ENCODE measurements at places on chromosomes 2 and 18.

DNA sequence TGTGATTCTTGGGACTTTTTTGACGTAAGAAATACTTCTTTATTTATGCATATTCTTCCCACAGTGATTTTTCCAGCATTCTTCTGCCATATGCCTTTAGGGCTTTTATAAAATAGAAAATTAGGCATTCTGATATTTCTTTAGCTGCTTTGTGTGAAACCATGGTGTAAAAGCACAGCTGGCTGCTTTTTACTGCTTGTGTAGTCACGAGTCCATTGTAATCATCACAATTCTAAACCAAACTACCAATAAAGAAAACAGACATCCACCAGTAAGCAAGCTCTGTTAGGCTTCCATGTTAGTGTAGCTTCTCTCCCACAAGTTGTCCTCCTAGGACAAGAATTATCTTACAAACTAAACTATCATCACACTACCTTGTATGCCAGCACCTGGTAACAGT, 62.6 kb downstream of the EIF5B start:
- H3K27me3 ChIP-seq, result no peaks in the 10 kb centered on the region
- no peaks in the 10 kb centered on the region for H3K4me1 ChIP-seq
- H3K4me3 ChIP-seq, result no peak overlapping the region
- peaks cover 100% of the 10 kb centered on the region for H3K36me3 ChIP-seq
- H3K27ac ChIP-seq, result no peak overlapping the region

GRCh38 chr18:68083131-68083530, 566.6 kb upstream of the DSEL start:
- H3K27me3 ChIP-seq, result no peaks in the 10 kb centered on the region
- no peaks in the 10 kb centered on the region for H3K36me3 ChIP-seq
- H3K4me3 ChIP-seq, result no peak overlapping the region
- DNase-seq, result no peak

DNA sequence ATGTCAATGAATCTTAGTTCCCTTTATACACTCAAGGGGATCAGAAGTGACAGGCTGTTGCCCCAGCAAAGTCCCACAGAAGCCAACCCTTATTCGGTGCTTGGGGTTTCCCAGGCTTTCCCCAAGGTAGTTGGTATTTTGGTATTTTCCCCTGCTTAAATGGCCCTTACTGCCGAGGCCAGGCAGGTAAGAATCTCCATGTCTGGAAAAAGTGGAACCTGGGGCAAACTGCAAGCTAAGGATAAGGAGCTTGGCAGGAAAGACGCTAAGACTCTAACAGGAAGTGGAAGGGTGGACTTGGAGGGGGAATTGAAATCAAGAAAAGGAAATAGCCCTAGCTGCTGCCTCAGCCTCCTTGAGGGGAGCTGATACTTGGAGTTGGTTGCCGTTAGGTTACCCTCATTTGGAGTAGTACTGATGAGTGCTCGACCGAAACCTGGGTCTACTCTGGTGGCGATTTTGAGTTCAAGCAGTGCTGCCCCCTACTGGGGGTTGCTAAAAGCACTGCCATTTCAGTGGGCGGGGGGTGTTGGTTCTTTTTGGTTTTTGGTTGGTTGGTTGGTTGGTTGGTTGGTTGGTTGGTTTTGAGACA, 3.3 kb upstream of the GPBAR1 start:
- H3K27me3 ChIP-seq, result no peaks in the 10 kb centered on the region
- peak; percentile 51 for DNase-seq
- peaks cover 49% of the 10 kb centered on the region for H3K36me3 ChIP-seq
- no peak overlapping the region for H3K4me3 ChIP-seq

DNA sequence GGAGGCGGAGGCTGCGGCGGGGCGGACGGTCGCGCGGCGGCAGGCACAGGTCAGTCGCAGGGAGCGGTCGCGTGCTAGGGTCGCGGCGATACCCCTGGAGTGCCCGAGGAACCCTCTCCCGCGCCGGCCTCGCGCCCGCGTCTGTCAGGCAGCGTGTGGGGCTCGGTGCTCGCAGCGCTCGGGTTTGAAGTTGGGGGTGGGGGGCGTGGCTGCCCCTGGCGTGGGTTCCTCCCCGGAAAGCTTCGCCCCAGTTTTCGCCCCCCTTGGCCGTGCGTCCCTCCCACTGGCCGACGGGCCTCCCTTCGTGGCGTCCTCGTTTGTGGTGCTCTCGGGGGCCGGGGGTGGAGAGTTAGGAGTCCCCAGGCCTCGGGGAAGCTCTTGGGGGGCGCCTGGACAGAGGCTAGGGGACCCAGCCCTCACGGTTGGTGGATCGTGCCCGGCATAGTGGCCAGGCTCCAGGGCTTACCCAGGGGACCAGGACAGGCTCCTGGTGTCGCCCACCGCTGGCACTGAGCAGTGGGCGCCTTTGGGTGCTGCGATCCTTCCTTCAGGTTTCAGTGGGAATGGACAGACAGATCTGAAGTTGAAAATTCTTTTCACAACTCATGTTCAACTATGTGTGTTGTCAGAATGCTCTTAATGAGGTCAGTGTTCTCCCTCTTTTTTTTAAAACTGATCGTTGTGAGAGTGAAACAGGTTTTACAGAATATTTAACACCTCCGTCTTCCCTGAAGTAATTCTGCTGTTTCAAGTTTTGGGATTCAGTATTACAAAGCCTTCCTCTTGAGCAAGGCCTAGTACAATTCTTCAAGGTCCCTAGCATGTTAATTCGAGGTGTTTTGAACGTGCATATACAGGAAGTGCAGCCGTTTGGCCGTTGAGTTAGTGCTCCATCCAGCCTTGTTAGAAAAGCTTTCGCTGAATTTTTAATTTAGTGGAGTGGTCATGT, 604 bp downstream of the RALBP1 start:
- no peaks in the 10 kb centered on the region for H3K27me3 ChIP-seq
- H3K36me3 ChIP-seq, result peaks cover 5% of the 10 kb centered on the region
- H3K4me3 ChIP-seq, result peak overlapping the region; percentile 92

- no peak overlapping the region for H3K4me3 ChIP-seq
- H3K36me3 ChIP-seq, result no peaks in the 10 kb centered on the region
- H3K27me3 ChIP-seq, result no peaks in the 10 kb centered on the region
Observed at GRCh38 chr2:136049011-136049742, 63.8 kb upstream of the DARS1 start.

- no peak for DNase-seq
- no peak overlapping the region for H3K27ac ChIP-seq
- H3K4me3 ChIP-seq, result no peak overlapping the region
- no peaks in the 10 kb centered on the region for H3K36me3 ChIP-seq
- H3K4me1 ChIP-seq, result no peaks in the 10 kb centered on the region
Observed at GRCh38 chr2:102473631-102474030, 605 bp downstream of the SLC9A4 start.

DNA sequence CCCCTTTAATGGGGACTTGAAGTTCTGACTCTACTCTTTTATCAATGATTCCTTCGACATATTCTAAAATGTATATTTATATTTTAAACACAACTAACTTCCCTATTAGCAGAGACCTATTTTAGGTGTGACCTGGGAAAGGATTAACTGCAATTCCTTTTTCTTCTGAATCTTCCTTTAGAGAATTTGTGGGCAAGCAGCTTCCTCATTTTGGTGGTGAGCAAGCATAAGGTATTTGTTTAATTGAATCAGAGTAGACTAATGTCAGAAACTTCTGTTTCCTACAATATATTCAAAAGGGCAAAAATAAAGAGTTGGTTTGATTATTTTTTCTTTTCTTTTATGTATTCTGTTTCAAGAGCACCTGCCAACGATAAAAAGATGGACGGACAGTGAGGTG, 237.0 kb downstream of the IKZF2 start:
- H3K4me3 ChIP-seq, result no peak overlapping the region
- DNase-seq, result no peak
- no peaks in the 10 kb centered on the region for H3K27me3 ChIP-seq
- no peak overlapping the region for H3K27ac ChIP-seq

GRCh38 chr2:148048475-148049221, 27.8 kb downstream of the MBD5 start:
- H3K4me3 ChIP-seq, result no peak overlapping the region
- H3K4me1 ChIP-seq, result peaks cover 4% of the 10 kb centered on the region
- DNase-seq, result no peak
- no peaks in the 10 kb centered on the region for H3K27me3 ChIP-seq
- no peaks in the 10 kb centered on the region for H3K36me3 ChIP-seq

- no peaks in the 10 kb centered on the region for H3K27me3 ChIP-seq
- H3K36me3 ChIP-seq, result peaks cover 46% of the 10 kb centered on the region
- no peak for DNase-seq
- H3K4me3 ChIP-seq, result no peak overlapping the region
- H3K4me1 ChIP-seq, result peaks cover 7% of the 10 kb centered on the region
Observed at GRCh38 chr2:202530038-202530437, 104.7 kb upstream of the FAM117B start.

- no peak overlapping the region for H3K4me3 ChIP-seq
- no peaks in the 10 kb centered on the region for H3K36me3 ChIP-seq
- no peaks in the 10 kb centered on the region for H3K27me3 ChIP-seq
- H3K4me1 ChIP-seq, result no peaks in the 10 kb centered on the region
Observed at GRCh38 chr2:62641410-62641843, 64.1 kb upstream of the EHBP1 start.

DNA sequence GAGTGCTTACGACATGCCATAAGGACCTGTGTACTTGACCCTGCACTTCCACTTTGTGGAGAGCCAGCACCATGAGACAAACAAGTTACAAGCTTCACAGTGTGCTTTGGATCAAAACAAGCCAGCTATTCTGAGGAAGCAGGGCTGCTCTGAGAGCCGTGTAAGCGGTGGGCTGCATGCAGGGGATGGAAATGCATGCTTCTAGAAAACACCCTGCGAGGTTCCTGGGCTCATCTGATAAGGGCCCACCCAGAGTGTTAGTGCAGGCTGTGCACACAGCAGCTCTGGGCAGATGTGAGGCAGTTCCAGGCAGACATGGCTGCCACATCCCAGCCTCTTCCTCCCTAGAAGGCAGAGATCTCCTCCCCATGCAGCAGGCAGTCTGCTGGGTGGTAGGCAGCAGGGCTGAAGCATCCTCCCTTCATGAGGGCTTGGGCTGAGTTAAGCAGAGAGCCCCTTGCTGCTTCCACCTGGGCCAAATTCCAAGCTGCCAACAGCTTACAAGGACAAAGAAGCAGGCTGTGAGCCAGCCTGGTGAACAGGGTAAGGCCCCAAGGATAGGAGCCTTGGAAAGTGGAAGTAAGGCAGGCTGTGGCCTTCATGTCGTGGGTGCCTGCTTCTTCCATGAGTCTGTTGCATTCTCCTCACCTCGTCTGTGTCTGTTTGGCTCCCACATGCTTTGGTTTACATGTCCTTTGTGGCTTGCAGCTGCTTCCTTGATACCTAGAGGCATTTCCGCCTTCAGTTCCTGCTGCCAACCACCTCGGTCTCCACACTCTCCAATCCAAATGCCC, 7.7 kb downstream of the PSD4 start:
- peaks cover 21% of the 10 kb centered on the region for H3K36me3 ChIP-seq
- H3K27ac ChIP-seq, result peak overlapping the region; percentile 58
- H3K4me3 ChIP-seq, result no peak overlapping the region
- peaks cover 43% of the 10 kb centered on the region for H3K4me1 ChIP-seq

Measured in lower lobe of right lung (tissue), 2 donors.